ENCODE measurements at places on chromosomes 6 and 20.

DNA sequence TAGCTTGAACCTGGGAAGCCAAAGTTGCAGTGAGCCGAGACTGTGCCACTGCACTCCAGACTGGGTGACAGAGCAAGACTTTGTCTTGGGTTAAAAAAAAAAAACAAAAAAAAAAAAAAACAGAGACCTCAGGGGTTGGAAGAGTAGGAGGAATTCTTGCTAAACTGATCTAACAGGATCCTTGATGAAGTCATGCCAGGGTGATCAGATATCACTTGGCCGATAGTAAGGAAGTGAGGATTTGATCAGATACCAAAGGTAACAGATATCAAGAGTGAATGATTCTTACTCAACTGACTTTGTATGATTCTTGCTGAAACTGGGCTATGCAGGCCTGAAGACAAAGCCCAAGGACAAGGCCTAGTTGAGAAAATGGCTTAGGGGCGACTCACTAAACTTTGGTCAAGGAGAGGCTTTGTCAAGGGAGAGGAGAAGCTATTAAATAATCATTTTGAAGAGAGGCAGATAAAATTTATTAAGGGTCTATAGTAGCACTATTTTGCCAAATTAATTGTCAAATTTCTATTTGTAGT is 624.7 kb downstream of the UTRN start:
- no peak for DNase-seq

- DNase-seq, result no peak
Observed at GRCh38 chr6:27911956-27912446, at the start of gene OR2B2. Gene OR2B2, minus strand, starts transcription at chr6:27912396. Its CDS starts 77 bp downstream, at chr6:27912319.

- DNase-seq, result no peak
Observed at GRCh38 chr20:7458459-7458858, 481.8 kb downstream of the HAO1 start.

- no peak for DNase-seq
Observed at GRCh38 chr6:48474136-48474535, 363.1 kb upstream of the PTCHD4 start.

DNA sequence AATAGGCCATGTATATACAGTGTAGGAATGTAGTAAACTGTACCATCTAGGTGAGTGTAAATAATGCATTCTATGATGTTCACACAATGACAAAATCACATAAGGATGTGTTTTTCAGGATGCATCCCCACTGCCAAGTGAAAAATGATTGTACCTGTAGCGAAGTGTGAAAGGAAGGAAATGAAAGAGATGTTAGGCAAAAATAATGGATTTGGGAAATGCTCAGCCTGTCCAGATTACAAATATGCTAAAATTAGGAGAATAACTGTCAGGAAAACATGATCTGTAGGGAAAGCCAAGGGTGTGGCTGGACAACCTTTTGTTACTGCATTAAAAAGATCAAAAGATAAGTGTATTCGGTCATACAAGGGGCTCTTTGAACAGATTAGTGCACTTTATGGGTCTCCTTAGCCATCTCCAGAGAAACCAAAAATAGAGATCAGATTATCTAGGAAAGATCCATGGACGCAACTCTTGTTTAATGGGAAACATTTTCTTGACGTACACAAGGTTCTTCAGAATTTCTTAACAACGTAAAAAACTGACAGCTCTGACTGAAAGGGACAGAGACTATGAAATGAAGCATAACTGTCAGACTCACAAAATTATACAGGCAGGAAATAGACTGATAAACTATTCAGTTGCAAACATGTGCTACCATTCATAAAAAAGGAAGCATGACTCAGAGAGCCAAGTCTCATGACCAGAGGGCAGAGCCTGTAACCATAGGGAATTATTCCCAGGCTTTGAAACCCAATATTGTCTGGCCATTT is 253.6 kb upstream of the RAB32 start:
- DNase-seq, result no peak

- no peak for DNase-seq
Observed at GRCh38 chr6:146949425-146949824, 254.8 kb upstream of the STXBP5 start.

DNA sequence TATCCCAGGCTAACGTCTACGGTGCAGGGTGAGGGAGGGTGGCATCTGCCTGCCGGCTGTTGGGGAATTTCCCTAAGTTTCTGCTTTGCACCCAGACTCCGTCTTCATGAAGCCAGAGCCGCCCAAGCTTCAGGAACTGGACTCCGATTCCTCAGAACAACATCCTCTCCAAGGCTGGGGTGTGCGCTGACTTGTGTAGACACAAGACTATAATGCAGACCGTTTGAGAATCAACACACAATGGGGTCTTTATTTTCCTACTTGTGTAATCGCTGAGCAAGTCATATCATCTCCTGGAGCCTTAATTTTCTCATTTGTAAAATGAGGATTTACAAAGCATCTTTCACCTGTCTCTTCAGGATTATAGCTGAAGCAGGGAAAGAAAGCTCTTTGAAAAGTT is 160.5 kb upstream of the AGPAT4 start:
- no peak for DNase-seq

GRCh38 chr6:166343150-166343487 is 774 bp upstream of the SFT2D1 start:
- no peak for DNase-seq

DNA sequence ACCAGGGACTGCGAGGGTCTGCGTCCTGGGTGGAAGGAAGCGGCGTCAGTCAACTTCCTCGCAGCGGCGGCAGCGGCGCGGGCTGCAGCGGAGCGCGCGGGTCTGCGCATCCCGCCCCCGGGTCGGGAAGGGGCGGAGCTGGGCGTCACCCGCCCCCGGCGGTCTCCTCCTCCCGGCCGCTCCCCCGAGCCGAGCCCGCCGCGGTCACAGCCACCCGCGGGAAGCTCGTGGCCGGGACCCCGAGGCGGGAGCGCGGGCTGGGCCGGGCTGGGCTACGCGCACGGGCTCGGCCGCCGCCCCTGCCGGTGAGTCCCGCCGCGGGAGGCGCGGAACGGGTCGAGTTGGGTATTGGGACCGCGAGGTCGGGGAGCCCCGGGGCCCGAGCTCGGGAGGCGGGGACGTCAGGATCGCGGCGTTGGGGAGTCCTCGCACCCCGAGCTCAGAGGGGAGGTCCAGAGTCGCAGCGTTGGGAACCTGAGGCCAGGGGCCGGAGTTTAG is at the start of gene PAQR8:
Gene PAQR8 (plus strand): TSS at position 207 of the 498 bp plus-strand sequence. CDS start 41,063 bp downstream, outside the sequence.
- peak; percentile 84 for DNase-seq

DNA sequence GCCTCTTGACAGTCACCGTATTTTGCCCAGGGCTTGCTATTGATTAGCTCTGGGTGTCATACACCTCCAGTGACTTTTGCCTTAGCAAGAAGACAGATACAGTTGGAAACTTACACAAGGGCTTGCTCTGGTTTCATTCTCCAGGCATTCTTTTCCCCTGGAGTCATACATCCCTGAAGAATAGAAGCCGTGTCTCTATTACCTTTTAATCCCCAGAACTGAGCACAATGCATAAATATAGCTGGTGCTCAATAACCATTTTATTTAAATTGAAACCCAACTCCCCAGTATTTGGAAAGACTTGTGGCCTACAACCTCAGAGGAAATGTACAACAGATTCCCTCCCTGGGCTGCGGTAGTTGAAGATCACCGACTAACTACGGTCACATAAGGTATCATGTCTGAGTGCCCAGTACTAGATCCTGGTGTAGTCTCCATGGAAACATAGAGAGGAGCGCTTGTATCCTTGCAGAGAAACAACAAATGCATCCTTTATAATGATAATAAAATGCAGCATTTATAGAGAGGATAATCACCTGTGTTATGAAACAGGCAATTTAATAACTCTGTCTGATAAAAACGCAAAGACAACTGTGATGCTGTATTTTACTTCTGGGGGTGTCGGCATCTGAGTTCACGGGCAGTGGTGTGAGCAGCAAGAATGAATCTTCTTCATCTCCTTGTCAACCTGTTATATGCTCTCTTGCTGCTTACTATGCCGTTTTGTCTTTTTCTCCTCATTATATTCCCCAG is 401.2 kb upstream of the AGPAT4 start:
- DNase-seq, result no peak

DNA sequence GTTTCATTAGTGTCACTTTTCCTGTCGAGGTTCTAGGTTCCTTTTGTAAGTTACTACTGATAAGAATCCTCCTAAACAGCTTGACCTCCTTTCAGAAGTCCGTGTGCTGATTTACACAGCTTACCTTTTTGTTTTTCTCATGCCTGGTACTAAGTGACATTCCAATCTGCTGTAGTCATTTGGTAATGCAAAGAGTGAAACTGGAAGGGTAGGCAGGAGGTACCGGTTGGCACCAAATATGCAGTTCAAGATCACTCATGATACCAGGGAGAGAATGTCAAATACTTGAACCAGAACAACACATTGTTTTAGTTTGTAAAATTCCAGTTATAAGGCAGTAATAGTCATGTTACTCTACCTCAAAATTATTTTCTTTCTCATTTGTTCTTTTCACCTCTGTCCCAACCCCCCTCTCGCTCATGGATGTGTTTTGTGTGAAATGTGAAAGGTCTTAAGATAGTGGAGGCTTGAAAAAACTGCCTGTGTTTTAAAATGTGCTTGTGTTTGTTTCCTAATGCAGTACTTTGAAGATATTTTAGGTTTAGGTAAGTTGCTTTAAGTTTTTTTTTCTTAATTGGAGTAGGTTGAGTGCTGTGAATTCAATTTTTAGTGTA is 23.2 kb downstream of the AFDN start:
- no peak for DNase-seq

GRCh38 chr6:38034274-38034914 is 214.9 kb downstream of the ZFAND3 start:
- no peak for DNase-seq

GRCh38 chr20:37944456-37944981 is 41.6 kb downstream of the VSTM2L start:
- DNase-seq, result no peak

GRCh38 chr6:154356113-154356512 is 490 bp downstream of the IPCEF1 start:
- no peak for DNase-seq

DNA sequence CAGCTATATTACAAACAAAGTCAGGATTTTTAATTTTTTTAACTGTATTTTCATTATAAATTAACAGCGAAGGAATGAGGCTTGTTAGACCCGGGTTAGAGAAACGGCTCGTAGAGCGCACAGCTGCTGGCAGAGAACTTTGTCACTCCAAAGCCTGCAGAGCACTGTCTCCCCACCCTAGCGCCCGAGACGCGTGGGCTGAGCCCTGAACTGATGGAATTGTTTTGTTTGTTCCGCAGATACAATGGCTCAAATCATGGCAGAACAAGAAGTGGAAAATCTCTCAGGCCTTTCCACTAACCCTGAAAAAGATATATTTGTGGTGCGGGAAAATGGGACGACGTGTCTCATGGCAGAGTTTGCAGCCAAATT is 810 bp downstream of the LAMP5 start:
- DNase-seq, result no peak

GRCh38 chr6:129920103-129920798 is 59.1 kb upstream of the TMEM244 start:
- DNase-seq, result no peak

All from activated naive CD4-positive, alpha-beta T cell treated with anti-CD3 and anti-CD28 coated beads, Interleukin-2, amount 50 U/mL, for 16 hours (primary cell).